ENCODE measurements at places on chromosomes 3 and 15. TPM values are rescaled to one million over a fixed set of nuclear protein-coding genes. Genes with fewer than 3 reads are reported as not detected.

DNA sequence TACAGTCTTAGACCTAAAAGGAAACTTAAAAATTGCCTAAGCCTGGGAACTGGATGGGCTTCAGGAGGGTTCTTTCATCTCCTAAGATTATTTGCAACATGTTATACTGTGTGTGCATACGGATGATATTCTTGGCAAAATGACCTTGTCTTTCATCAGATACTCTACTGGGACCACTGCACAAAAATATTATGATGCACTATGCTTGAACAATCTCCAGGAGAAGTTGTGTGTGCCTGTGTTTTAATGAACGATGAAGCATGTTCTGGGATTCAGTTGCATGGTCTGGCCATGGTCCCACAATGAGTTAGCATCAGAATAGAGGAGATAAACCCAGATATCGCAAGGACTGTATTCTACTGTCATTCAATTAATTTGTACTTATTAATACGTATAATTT lies 68.7 kb downstream of the GAP43 start:
- H3K36me3 ChIP-seq: no peaks in the 10 kb centered on the region
- H3K27ac ChIP-seq: no peak overlapping the region
- no peaks in the 10 kb centered on the region for H3K4me1 ChIP-seq
- DNase-seq: no peak
- no peak overlapping the region for H3K4me3 ChIP-seq
- H3K27me3 ChIP-seq: no peaks in the 10 kb centered on the region

GRCh38 chr3:40078590-40078989 lies 230.9 kb upstream of the EIF1B start:
- no peak for DNase-seq
- no peaks in the 10 kb centered on the region for H3K4me1 ChIP-seq
- H3K27ac ChIP-seq: no peak overlapping the region
- no peak overlapping the region for H3K4me3 ChIP-seq
- H3K36me3 ChIP-seq: no peaks in the 10 kb centered on the region
- no peaks in the 10 kb centered on the region for H3K27me3 ChIP-seq

- H3K27ac ChIP-seq: no peak overlapping the region
- peak; percentile 13 for DNase-seq
- no peak overlapping the region for H3K4me3 ChIP-seq
- H3K4me1 ChIP-seq: peaks cover 14% of the 10 kb centered on the region
These were observed 75.5 kb downstream of the NEDD4 start for GRCh38 chr15:55917881-55918296.

DNA sequence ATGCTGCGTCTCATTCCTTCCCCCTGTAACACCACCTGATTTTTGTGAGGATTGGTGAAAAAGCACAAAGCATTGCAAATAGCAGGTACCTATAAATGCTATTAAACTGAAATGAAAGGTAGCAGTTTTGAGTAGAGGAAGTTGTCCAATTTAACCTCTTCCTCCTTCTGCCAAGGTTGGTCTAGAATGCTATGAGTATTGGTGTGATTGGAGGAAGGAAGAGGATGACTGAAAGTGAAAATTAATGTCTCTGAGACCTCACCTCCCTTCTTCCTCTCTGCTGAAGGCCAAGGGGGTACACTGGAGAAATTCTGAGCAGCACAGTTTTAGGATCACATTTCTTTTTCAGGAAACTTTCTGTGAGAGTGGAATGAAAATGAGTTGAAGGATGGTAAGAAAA lies 94.4 kb downstream of the DTWD1 start:
- DNase-seq: no peak
- no peak overlapping the region for H3K4me3 ChIP-seq
- no peaks in the 10 kb centered on the region for H3K36me3 ChIP-seq
- H3K27me3 ChIP-seq: no peaks in the 10 kb centered on the region

Gene TMEM42
- 12.3 TPM for total RNA-seq

DNA sequence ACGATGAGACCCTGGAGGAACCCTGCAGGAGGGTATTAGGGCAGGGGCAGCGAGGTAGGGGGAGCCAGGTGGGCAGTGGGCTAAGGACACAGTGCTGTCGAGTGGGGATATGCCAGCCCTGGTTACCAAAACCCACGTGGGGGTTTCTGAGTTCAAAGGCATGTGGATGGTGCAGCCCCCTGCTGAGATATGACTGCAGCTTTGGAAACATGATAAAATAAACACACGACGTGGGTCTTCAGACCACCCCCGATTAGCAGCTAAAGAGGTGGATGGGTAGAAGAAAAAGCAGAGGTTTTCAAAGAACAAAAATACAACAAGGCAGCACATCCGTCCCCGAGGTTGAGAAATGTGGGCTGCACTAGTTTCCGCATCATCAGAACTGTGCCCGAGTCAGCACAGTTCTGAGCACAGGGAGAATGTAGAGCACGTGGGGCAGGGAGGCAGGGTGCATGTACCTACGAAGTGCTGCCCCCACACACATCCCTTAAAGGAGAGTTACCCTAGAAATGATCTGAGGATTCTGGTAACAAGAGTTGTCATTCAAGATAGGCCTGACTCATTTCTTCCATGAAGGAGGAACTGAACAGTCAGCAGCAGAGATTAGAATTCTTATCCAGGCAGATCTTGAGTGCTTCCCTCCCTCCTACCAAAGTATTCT lies 121.3 kb downstream of the RPLP1 start:
- no peaks in the 10 kb centered on the region for H3K36me3 ChIP-seq
- no peak overlapping the region for H3K4me3 ChIP-seq
- H3K4me1 ChIP-seq: peaks cover 22% of the 10 kb centered on the region

Gene LMAN1L
- not detected for total RNA-seq

DNA sequence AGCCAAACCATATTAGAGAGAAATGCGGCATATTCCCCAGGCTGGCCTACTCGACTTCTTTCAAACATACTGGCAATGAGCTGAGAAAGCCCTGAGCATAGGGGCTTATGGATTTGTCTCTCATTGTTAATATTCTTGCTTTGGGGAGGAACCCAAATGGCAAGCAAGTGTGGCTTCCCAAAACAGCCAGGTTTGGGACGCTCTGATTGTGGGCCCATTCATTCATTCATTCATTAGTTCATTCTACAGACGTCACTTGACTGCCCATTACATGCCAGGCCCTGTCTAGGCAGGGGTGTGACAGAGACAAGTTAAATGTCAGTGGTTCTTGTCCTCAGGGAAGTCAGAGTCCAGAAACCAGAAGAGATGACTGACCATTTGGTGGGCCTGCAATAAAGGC lies 77.4 kb upstream of the THBS1 start:
- H3K27ac ChIP-seq: no peak overlapping the region
- no peaks in the 10 kb centered on the region for H3K36me3 ChIP-seq
- H3K4me3 ChIP-seq: no peak overlapping the region
- no peaks in the 10 kb centered on the region for H3K4me1 ChIP-seq
- DNase-seq: no peak
- no peaks in the 10 kb centered on the region for H3K27me3 ChIP-seq

GRCh38 chr3:25583343-25583742 lies 81.4 kb downstream of the TOP2B start:
- no peak overlapping the region for H3K27ac ChIP-seq
- H3K4me1 ChIP-seq: no peaks in the 10 kb centered on the region
- no peaks in the 10 kb centered on the region for H3K27me3 ChIP-seq
- H3K36me3 ChIP-seq: no peaks in the 10 kb centered on the region
- no peak for DNase-seq

GRCh38 chr3:148227534-148227933 lies 470.2 kb upstream of the AGTR1 start:
- no peak overlapping the region for H3K4me3 ChIP-seq
- no peak overlapping the region for H3K27ac ChIP-seq
- H3K27me3 ChIP-seq: no peaks in the 10 kb centered on the region
- no peak for DNase-seq

GRCh38 chr3:185655426-185656320 lies 69.6 kb downstream of the SENP2 start:
- H3K4me1 ChIP-seq: peaks cover 18% of the 10 kb centered on the region
- H3K27me3 ChIP-seq: no peaks in the 10 kb centered on the region
- peak overlapping the region; percentile 81 for H3K27ac ChIP-seq
- no peak overlapping the region for H3K4me3 ChIP-seq

DNA sequence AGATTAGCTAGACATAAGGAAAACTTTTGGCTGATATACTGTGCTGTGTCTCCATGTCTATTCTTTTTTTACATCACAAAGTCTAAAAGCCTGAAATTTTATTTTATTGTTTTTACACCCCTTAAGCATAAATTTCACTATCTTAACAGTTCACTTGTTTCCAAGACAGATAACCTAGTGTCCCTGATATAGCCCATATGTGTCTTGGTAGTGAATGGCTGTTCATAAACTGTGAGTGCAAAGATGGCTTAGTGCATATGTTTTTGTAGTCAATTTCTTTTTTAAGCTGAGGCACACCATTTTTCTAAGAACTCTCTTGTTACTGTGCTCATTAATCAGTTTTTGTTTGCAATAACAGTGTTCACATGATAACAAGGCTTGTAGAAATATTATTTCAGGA lies 381.1 kb downstream of the OXSM start:
- no peaks in the 10 kb centered on the region for H3K27me3 ChIP-seq
- H3K4me1 ChIP-seq: no peaks in the 10 kb centered on the region
- no peak overlapping the region for H3K4me3 ChIP-seq
- no peak overlapping the region for H3K27ac ChIP-seq

Gene ZNF501
- total RNA-seq: 4.8 TPM

DNA sequence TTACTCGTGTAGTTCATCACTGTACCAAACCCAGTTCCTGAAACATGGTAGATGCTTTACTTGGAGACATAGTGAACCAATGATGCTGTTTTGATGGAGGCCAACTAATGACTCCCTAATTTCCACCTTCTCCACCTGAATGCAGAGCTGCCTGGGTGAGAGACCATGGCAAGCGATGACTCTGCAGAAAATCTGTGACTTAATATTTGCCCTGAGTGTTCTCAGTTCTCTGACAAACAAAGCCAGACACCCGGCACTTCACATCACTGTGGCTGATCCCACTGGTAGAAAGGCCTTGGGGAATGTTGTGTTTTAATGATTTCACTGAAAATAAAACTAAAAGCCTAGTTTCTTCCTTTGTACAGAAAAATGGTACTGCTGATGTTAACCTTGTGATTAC lies 39.5 kb upstream of the UBE3A start:
- H3K4me3 ChIP-seq: no peak overlapping the region
- DNase-seq: no peak
- no peaks in the 10 kb centered on the region for H3K36me3 ChIP-seq
- H3K27me3 ChIP-seq: no peaks in the 10 kb centered on the region

DNA sequence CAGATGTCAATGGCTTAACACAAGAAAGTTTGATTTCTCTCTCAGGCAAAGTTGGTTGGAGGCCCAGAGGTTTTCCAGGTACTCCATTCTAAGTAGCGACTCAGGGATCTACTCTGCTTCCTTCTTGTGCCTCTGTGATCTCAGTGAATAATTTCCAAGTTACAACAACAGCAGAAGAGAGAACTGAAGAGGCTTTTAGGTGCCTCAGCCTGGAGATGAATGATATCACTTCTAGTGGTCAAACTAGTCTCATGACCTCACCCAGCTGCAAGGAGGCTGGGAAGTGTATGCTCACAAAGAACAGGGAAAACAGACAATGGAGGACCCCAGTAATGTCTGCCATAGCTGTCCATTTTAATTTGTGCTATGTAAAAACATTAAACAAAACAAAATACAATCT lies 4.6 kb upstream of the PRICKLE2 start:
- H3K4me1 ChIP-seq: peaks cover 19% of the 10 kb centered on the region
- H3K27ac ChIP-seq: no peak overlapping the region

Gene KNL1
- 4.2 TPM for total RNA-seq

DNA sequence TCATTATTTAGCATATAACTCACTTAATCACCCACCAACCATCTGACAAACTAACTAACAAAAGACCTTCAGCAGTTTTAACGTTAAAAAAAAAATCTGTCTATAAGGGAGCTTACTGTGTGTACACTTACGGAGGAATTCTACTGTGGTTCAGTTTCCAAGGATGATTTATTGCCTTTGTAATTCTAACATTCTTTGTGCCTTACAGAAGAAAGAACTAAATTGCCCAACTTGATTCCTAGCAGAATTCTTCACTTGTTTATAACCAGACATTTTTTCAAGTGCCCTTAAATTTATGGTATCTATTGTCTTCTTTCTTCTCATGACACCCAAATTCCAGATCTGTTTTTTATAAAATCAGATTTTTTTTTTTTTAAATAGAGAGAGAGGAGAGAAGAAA lies 119.7 kb upstream of the IGSF10 start:
- no peak for DNase-seq
- H3K4me3 ChIP-seq: no peak overlapping the region
- H3K27ac ChIP-seq: no peak overlapping the region
- no peaks in the 10 kb centered on the region for H3K27me3 ChIP-seq
- H3K4me1 ChIP-seq: no peaks in the 10 kb centered on the region
- H3K36me3 ChIP-seq: no peaks in the 10 kb centered on the region

DNA sequence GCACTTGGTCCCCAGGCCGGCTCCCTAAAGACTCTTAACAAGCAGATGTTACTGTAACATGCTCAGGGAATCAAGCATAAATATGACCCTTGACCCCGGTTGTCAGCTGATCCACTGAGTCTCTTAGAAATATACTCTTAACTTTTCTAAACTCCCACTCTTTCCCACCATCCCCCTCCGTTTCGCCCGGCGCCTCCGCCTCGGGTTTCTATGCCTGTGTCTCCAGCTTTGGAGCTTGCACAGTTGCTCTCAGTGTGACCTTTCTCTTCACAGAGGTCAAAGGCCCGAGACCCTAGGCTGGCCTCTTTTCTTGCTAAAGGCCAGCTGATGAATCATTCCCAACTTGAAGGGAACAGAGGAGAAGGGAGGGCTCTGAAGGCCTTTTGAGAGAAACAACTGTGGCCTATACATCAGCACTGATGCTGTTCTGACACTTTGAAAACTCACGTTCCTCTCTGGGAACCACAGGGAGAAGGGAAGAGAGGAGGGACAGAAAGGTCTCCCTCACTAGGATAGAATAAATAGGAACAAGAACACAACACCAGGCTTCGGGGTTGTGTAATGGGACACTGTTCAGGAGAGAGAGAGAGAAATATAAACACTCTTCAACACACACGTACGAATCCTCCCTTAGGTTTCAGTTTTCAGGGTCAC lies 484.5 kb upstream of the NR2F2 start:
- no peak for DNase-seq
- H3K36me3 ChIP-seq: no peaks in the 10 kb centered on the region
- H3K27ac ChIP-seq: peak overlapping the region; percentile 10
- no peak overlapping the region for H3K4me3 ChIP-seq
- H3K4me1 ChIP-seq: no peaks in the 10 kb centered on the region

DNA sequence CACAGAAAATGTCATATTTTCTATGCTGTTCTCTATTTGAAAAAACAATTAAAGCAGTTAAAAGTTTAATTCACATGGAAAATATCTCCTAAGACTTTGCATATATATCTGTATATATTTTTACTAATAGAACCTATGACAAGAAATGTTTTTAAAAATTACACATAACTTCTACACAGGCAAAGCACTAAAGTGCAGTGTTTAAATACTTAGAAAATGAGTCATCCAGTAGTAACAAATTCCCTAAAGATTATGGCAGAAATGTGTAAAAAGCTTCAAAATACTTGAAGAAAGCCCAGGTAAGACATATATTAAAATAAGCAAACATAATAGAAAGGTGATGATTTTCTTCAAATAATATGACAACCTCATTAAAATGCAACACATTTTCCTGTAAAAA lies 236.6 kb downstream of the TBC1D5 start:
- no peak for DNase-seq
- H3K36me3 ChIP-seq: no peaks in the 10 kb centered on the region
- H3K27ac ChIP-seq: no peak overlapping the region
- H3K27me3 ChIP-seq: no peaks in the 10 kb centered on the region

Gene ASB14
- total RNA-seq: not detected

All from transverse colon (tissue), 4 donors.